ENCODE measurements at places on chromosomes 2 and 18. TPM values are rescaled to one million over a fixed set of nuclear protein-coding genes. Genes with fewer than 3 reads are reported as not detected.

GAL3ST2 gene
- not detected for total RNA-seq

DNA sequence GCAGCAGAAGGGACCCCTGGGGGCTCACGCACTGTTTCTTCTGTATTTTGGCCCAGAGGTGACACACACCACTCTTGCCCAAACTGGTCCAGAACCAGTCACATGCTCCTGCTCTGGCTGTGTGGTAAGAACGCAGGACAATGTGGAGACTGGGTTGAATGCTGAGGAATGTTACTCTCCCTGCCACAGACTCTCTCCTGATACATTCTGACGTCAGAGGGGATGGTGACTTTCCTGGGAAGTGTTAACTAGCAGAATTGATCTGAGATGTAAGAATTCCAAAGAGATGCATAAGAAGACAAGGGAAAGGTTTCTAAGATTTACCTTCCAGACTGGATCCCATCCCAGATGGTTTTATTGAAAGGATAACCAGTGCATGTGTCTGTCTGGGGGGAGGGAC, 100.8 kb downstream of the ASB1 start:
- no peak for DNase-seq

DNA sequence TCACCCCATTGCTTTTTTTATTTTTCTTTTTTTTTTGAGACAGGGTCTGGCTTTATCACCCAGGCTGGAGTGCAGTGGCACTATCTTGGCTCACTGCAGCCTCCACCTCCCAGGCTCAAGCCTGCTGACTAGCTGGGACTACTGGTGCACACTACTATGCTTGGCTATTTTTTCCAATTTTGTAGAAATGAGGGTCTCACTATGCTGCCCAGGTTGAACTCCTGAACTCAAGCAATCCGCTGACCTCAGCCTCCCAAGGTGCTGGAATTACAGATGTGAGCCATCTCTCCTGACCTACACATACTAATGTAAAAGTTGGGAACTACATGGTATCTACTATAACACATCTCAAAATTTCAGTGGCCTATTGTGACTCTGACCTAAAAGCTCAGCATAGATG, 101.2 kb downstream of the FMNL2 start:
- no peak for DNase-seq

DNA sequence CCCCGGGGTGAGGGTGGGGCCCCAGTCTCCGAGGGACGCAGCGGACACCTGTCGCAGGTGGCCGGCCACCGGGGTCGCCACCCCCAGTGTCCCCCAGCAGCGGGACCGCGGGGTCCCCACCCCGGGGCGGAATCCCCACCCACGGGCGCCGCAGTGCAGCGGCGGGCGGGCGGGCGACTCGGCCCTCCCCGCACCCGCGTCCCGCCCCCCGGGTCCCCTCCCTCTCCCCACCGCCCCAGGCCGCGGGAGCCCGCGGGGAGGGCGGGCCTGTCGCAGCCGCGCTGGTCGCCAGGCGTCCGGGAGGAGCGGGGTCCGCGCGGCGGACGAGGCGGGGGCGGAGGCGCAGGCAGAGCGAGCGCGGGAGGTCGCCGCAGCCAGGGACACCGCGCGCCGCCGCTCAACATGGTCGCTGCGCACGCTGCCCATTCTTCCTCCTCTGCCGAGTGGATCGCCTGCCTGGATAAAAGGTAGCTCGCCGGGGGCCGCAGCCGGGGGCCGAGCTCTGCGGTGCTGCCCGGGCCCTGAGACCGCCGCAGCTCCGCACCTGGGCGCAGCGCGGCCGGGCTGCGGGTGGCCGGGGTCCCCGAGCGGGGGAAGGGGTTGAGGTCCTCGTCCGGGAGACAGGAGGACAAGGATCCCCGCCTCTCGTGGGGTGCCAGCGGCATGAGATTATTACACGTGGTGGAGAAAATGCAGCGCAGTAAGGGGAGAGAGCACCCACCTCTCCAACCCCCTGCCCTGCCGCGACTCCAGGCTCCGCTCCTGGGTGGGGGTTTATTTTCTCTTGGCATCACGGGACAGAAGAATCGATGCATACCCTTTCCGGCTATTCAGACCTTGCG, at the start of gene RAPGEF4:
TSS of gene RAPGEF4 (plus strand) at position 264 of the 842 bp plus-strand sequence. CDS start at position 403, 139 bp downstream.
- no peak for DNase-seq

ERFE gene
- 0.51 TPM for total RNA-seq

Measured in Right ventricle myocardium inferior (tissue), 1 donor.